Vagina (tissue), 2 donors: ENCODE measurements at places on chromosomes 1 and 21. TPM values are rescaled to one million over a fixed set of nuclear protein-coding genes. Genes with fewer than 3 reads are reported as not detected.

DNA sequence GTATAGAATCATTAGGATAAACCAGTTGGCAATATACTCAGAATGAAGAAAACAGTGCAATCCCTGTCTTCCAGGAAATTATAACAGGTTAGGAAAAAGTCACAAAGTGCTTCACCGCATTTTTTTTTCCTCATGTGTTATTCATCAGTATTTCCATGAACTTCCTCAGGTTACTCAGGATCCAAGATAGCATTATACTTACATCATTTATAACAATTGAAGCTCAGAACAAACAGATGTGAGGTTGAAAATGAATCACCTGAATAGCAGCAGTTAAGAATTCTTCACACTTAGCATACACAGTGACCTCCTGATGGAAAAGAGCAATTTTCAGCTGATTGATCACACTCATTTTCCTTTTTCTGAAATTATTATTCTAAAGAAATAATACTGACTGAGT lies 1040.7 kb upstream of the B3GALT2 start:
- DNase-seq: no peak

Gene ARMH1
- not detected for total RNA-seq

DNA sequence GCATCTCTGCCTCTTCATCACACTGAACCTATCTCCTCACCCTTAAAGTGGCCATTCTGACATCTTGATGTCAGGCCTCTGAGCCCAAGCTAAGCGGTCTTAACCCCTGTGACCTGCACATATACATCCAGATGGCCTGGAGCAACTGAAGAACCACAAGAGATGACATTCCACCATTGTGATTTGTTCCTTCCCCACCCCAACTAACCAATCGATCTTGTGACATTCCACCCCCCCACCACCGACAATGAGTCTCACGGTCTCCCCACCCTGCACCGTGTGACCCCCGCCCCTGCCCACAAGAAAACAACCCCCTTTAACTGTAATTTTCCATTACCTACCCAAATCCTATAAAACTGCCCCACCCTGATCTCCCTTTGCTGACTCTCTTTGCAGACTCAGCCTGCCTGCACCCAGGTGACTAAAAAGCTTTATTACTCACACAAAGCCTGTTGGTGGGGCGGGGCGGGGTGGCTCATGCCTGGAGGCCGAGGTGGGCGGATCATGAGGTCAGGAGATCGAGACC lies 21.0 kb upstream of the PINK1 start:
- no peak for DNase-seq

DNA sequence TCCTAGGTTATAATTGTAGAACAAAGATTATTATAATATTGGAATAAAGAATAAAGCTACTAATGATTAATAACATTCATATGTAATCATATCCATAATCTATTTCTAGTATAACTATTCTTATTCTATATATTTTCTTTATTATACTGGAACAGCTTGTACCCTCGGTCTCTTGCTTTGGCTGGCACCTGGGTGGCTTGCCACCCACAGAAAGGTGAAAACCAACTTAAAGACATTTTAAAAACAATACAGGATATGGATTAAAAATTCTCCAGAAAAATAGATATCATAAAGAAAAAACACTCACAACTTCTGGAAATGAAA lies 80.0 kb upstream of the PRRC2C start:
- no peak for DNase-seq

Gene ATP6V1G3
- not detected for total RNA-seq
